Stimulated activated CD4-positive, alpha-beta T cell treated with anti-CD3 and anti-CD28 coated beads, Interleukin-1b, Interleukin-23, amount 100 ng/mL, for 24 hours (primary cell): ENCODE measurements at places on chromosomes 4 and X.

DNA sequence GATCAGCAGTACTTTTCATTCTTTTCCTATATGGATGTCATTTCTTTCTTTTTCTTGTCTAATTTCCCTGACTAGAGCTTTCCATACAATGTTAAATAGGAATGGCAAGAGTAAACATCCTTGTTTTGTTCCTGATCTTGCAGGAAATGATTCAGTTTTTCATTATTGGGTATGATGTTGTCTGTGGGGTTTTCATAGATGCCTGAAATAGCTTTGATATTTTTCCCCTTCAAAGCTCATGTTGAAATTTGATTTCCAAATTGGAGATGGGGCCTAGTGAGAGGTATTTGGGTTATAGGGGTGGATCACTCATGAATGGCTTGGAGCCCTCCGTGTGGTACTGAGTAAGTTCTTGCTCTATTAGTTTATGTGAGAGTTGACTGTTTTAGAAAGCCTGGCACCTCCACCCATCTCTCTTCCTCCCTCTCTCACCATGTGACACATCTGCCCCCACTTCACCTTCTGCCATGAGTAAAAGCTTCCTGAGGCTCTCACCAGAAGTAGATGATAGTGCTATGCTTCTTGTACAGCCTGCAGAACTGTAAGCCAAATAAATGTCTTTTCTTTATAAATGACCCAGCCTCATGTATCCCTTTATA lies 22.3 kb upstream of the VSIG1 start:
- DNase-seq: no peak

GRCh38 chr4:137293281-137293680 lies 239.0 kb downstream of the PCDH18 start:
- DNase-seq: no peak

GRCh38 chr4:57371671-57372070 lies 261.5 kb upstream of the IGFBP7 start:
- DNase-seq: no peak

- no peak for DNase-seq
Measured at GRCh38 chr4:169657470-169658107, 37.2 kb downstream of the CLCN3 start.

DNA sequence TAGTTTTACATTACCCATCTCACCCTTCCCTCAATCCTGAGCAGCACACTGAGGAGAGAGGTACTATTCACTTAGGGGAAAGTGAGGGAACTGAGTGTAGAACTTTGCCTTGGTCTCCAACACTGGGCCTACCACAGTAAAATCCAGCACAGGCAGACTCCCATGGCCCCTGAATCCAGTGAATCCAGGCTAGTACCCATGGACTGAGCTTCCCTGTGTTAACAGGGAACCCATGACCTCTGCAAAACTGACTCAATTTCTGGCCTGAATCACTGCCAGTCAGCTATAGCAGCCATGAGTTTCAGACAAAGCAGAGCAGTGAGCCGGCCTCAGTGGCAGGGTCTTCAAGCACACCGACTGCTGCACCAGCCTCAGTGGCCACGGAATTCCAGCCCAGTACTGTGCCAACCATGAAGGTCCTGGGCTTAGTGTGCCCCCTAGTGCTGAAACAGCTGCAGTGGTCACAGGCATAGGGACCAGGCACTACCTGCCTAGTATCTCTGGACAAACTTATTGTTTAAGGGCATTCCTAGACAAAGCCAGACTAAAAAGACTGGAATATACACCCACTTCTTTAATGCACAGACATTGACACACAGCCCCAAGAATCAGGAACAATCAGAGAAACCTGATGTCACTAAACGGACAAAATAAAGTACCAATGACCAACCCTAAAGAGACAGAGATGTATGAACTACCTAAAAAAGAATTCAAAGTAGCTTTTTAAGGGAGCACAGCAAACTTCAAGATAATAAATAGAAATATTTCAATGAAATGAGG lies 127.4 kb upstream of the RPL34 start:
- no peak for DNase-seq

GRCh38 chrX:20019672-20020365 lies 29.0 kb upstream of the BCLAF3 start:
- DNase-seq: no peak

- no peak for DNase-seq
Measured at GRCh38 chrX:2841537-2841936, 12.8 kb downstream of the GYG2 start.
